A549 (cell line): ENCODE measurements at places on chromosomes 1 and 21. TPM values are rescaled to one million over a fixed set of nuclear protein-coding genes. Genes with fewer than 3 reads are reported as not detected.

The S100A8 gene
- polyA plus RNA-seq = not detected in 3 replicates

The SH2D1B gene
- not detected in 3 replicates for polyA plus RNA-seq

The RNU1-3 gene
- polyA plus RNA-seq = 6.5 to 8.5 TPM (median 6.6 TPM) in 3 replicates

The IFFO2 gene
- 50.1 to 57.5 TPM (median 53.9 TPM) in 3 replicates for polyA plus RNA-seq

The OR6N1 gene
- not detected in 3 replicates for polyA plus RNA-seq

The SLC16A4 gene
- 47.2 to 71.8 TPM (median 61.0 TPM) in 3 replicates for polyA plus RNA-seq

DNA sequence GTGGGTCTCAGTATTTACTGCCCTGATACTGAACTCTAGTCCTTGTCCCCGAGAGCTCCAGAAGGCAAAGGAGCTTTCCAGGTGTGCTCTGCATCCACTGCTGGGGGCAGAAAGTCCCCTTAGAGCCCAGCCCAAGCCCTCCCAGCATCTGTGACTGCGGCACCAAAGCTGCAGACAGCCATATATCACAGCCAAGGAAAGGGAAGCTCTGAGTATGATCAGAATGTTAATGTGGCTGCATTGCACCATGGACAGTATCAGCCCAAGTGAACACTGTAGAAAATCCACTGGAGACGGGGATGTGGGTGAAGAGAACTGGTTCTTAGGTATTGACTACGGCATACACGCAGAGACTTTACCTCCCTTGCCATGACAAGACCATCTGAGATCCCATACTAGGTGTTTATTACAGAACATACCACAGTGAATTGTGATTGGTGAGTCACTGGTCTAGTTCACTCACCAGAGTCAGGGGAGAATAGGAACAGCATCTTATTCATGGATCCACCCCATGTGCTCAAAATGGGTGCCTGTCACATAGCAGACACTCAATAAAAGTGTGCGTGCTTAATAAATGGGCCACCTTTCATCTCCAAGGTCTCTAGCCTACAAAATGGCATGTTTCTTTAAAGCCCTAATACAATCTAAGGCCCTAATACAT lies 170.3 kb downstream of the HHIPL2 start:
- DNase-seq = no peak

- no peak for DNase-seq
These were observed 121.4 kb upstream of the SLC35F3 start for GRCh38 chr1:233782937-233783586.

- no peak for DNase-seq
These were observed 210.3 kb upstream of the AJAP1 start for GRCh38 chr1:4444086-4444485.

GRCh38 chr1:64229307-64229706 lies 25.9 kb downstream of the UBE2U start:
- no peak for DNase-seq

GRCh38 chr1:204503913-204504519 lies 9.4 kb upstream of the PIK3C2B start:
- DNase-seq = no peak

DNA sequence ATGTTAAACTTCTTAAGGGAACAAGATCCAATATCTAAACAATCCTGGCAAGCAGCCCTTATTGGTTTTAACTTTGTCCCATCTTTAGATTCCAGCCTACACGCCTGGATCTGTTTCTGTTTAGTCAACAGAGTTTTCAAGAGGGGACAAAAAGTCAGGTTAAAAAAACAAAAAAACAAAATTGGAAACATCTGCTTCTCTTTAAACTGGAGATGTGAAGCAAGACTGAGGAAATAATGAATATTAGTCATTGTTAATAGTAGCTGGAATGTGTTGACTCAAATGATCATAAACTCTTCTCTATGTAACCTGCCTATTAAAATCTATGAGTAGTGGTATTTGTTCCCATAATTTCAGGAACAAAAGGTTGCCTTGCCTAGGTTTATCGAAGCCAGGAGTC lies 55.0 kb downstream of the NID1 start:
- DNase-seq = no peak

DNA sequence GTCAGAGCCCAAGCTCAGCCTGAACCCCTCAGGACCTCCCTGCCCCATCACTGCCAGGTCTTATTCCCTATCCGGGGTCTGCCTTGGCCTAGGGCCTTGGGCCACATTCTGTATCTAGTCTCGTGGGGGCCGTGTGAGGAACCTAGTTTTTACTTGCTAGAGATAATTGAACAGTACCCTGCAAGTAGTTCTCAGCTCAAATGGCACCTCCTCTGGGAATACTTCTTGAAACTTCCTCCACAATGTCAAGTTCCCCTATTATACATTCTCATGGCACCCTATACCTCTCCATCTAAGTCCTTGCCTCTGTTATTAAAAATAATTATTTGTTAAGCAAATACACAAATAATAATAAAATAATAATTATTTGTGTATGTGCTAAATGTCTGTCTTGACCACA lies 32.9 kb upstream of the CSF1 start:
- DNase-seq = no peak

DNA sequence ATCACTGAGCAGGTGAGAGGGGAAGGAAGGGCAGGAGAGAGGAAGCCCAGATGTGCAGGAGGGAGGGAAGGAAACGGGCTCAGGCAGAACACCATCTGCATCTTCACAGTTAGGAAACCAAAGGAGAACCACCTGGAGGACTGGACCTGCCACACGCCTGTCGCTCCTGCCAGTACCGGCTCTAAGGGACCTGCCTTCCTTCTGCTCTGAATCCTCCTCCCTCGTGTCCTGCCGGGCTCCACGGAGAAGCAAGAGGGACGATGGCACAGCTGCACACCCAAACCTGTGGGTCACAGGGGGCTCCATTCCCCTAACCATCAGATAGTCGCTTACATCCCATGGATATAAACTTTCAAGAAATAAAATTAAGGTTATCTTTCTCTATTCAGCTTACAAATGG lies 56.1 kb downstream of the TOR1AIP2 start:
- no peak for DNase-seq

GRCh38 chr1:203751051-203751450 lies 13.9 kb upstream of the LAX1 start:
- DNase-seq = no peak

GRCh38 chr1:179786815-179787685 lies 44.0 kb downstream of the FAM163A start:
- no peak for DNase-seq

DNA sequence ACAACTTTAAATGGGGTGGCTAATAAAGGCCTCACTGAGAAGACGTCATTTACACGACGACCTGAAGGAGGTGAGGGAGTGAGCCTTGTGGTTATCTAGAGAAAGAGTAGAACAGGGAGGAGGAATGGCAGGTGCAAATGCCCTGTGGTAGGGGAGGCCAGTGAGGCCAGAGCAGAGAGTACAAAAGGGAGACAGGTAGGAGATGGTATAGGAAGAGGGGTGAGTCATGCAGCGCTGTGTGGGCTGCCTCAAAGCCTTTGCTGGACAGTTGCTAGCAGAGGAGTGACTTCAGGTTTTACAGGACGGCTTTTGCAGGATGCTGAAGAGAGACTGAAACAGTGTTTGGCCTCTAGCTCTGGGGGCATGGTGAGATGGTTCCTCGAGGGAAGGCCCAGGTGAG lies 116.0 kb downstream of the IER5 start:
- no peak for DNase-seq

- DNase-seq = no peak
These were observed 419.4 kb upstream of the VAMP3 start for GRCh38 chr1:7351649-7352048.
